ENCODE measurements at places on chromosomes 1 and 21.
A peak's percentile ranks its signal among the peaks of the same experiment; 100 is the strongest.

DNA sequence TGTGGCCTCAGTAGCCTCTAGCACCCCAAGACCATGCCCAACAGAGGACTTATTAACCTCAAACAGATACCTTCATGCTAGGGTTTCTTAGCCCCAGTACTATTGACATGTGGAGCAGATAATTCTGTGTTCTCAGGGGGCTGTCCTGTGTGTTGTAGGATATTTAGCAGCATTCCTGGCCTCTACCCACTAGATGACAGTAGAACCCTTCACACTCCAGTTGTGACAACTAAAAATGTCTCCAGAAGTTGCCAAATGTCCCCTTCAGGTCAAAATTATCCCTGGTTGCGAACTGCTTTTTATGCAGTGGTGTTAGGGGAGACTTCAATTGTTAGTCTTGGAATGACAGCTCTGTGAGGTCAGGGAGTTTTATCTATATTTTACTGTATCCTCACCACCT lies 8.1 kb downstream of the KAZN start:
- no peak for DNase-seq

DNA sequence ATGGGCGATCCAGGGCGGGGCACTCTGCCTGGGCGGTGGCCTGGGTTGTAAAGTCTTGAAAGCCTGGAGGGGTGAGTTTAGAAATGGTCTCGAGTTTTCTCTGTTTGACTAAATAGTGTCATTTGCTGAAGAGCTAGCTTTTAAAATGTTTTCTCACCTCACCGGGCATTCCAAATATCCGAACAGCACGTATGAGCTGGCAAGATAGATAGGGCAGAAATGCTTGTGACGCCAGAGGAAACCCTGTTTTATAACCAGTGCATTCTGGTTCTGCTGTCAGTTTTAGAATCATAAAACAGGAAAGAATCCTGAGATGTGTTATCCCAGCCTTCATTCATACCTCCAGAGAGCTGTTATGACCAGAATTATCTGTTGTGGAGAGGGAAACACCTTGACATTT lies 725 bp downstream of the RTCA start:
- DNase-seq, result no peak

DNA sequence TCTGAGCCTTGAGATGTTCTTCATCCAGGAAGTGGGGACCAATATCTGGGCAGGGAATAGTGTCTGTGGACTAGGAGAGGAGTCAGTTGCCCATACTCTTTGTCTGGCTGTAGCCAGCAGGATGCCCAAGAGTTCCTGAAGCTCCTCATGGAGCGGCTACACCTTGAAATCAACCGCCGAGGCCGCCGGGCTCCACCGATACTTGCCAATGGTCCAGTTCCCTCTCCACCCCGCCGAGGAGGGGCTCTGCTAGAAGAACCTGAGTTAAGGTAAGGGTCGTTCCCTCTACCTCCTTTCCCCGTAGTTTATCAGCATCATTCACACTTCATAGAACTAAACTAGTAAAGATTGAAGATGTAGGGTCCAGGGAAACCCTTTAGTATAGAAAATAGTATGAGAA lies 3.4 kb upstream of the PPOX start:
- DNase-seq, result no peak

DNA sequence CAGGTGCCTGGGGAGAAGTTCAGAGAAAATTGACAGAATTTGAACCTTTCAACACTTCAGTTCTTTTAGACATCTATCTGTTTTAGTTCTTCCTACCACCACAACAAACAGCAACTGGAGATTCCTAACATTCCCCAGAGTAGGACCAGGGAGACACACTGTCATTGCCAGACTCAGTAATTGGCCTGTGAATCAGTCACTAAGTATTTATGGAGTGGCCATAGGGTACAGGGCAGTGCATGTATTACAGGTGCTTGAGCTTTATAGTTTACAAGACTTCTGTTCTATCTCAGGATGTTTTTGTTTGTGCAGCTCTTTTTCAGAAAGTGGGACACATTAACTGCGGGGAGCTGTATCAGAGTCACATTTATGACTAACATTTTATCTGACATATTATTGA lies 1.7 kb downstream of the CDC14A start:
- no peak for DNase-seq

GRCh38 chr1:87816646-87817045 lies 488.0 kb downstream of the LMO4 start:
- DNase-seq, result no peak

DNA sequence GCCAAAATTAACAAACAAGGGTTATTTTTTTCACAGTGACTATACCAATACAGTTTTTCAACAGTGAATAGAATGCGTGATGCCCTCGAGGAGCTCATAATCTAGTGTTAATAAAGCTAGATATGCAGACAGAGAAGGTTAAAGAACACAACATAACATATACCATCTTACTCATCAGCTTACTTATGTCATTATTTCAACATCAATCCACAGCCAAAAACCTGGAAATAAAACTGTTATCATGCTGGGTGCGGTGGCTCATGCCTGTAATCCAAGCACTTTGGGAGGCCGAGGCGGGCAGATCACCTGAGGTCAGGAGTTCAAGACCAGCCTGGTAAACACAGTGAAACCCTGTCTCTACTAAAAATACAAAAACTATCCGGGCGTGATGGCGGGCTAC lies 6.1 kb downstream of the STX6 start:
- DNase-seq, result no peak

DNA sequence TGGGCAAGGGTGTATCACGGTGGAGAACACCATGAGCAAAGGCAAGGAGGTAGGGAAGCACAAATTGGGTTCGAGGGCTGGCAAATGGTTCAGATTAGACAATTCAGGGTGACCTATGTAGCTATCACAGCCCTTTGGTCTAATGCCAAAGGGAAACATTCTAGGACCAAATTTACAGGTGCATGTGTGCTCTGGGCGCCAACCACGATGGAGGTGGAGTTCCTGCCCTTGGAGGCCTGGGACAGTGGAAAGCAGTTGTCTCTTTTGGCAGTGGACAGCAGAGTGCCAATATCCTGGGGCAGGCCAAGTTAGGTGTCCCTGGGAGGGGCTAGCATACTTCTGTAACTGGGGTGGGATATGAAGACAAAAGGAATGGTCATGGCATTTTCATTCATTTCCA lies 40.1 kb downstream of the IGFN1 start:
- DNase-seq, result no peak

GRCh38 chr1:30748699-30749401 lies 8.7 kb downstream of the LAPTM5 start:
- no peak for DNase-seq

GRCh38 chr21:22762463-22762862 lies 1764.3 kb downstream of the NCAM2 start:
- no peak for DNase-seq

GRCh38 chr1:61391730-61392129 lies 309.4 kb downstream of the NFIA start:
- DNase-seq, result no peak

GRCh38 chr1:117610036-117610435 lies 4.2 kb downstream of the TENT5C start:
- DNase-seq, result no peak

DNA sequence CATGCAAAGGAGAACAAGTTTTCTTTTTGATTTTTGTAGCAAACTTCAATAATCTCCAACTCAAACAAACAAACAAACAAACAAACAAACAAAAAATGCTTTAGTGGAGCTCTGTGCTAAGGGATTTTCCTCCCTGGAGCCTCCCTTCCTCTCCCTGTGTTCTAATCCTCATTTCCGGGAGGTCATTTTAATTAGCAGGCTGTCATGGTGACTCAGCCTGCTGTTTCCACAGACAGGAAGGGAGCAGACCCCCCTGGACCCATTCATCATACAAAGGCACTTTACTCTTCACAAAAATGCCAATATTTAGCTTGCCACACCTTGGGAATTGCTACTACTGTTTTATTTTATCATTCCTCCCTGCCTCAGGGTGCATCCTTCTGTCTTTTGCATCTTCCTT lies 61.0 kb upstream of the SPATA6 start:
- no peak for DNase-seq

DNA sequence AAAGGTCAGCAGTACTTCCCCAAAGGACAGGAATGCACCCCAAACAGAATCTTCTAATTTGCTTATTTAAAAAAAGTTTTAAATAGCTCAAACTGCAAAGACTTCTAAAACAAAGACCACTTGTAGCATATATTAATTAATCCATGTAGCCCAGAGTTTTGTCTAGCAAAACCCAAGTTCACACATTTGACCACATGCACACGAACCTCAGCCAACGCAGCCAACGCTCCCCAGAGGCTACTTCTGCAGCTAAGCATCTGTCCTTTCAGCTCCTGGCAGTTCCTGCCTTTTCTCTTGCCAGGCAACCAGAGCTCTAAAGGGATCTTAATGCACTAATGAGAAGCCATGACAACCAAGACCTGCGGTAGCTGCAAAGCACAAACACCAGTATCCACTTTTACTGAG lies 89.6 kb downstream of the RERE start:
- no peak for DNase-seq

GRCh38 chr21:44869781-44870747 lies 3.4 kb downstream of the PTTG1IP start:
- DNase-seq, result peak; percentile 52

DNA sequence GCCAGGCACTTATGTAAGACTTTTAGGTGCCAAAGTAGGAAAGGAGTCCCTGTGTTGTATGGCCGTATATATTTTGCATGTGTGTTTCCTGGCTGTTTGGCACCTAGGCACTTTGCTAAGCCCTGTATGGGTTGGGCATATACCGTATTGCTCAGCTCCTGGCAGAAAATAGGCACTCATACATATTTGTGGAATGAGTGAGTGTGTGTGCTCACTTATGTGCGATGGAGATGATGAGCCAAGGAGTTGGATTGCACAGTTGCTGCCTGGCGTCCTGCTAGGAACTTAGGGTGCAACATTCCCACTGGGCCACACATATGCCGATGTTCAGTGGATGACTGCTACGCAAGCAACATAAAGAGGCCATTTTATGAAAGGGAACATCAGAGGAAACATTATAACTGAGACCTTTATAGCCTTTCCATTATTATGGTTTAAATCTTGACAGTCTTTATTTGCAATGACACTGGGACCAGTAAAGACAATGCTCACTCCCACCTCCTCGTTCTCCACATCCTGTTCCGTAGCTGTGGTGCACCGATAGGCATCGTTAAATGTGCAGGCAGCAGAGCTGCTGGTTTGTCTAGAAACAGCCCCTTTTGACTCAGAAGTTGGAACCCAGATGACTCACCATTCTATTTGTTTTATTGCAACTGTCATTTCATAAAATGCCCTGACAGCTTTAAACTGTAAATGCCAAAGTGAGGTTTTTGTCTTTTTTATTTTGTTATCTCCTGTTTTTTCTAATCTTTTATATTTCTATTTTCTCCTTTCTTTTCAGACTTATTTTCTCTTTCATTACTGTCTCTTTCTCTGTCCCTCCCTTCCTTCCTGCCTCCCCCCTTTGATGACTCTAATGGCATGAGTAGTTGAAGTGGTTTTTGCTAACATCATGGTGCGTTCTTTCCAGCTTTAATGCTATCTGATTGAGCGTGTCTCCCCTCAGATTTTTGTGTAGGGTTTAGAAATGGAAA lies 36.1 kb downstream of the PEX14 start:
- peak; percentile 83 for DNase-seq

DNA sequence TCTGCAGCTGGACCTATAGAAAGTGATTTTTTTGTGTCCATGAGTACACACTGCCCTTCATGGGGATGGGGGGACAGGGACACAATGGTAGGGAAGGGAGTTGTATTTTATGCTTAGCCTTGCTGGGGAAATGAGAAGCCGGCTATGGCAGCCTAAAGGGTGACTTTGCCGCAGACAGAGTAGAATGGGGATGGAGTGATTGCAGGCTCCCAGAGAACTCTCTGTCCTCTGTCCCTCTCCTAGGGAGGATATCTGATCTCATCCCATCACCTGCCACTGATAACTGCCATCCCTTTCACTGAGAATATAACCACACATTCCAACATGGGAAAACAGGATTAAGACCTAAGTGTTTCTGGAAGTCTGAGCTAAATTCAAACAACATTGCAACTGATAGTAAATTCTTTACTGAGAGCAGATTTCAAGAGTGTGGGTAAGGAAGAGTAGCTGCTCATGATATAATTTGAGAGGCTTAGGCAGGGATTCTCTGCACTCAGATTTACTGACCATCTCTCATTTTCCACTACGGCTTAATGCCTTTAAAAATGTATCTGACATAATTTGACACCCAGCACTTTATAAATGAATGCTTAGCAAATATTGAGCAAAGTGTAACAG lies 13.9 kb downstream of the SH2D1B start:
- DNase-seq, result no peak

DNA sequence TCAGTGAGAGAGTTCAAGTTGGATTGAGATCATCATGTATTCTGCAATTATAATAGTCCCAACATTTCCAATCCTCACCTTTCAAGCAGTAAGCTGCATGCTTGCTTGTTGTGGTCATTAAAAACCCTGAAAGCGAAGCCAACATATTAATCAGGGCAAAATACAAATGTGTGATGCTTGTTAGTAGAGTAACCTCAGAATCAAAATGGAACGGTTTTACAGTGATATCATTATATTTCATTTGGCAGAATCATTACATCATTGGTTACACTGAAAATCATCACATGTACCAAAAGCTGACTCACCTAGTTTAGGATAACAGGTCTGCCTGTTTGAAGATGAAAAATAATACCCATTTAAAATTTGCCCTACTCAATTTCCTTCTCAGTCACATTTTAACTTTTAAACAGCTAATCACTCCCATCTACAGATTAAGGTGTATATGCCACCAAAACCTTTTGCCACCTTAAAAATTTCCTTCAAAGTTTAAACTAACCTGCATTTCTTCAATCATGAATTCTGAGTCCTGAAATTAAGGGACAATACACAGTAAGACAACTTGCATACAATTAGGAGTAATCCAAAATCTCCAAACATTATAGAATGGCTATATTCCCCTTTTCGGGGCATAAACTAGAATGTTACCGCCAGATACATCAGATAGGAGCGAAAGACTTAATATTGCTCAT lies 3.5 kb downstream of the GAS5 start:
- peak; percentile 35 for DNase-seq

DNA sequence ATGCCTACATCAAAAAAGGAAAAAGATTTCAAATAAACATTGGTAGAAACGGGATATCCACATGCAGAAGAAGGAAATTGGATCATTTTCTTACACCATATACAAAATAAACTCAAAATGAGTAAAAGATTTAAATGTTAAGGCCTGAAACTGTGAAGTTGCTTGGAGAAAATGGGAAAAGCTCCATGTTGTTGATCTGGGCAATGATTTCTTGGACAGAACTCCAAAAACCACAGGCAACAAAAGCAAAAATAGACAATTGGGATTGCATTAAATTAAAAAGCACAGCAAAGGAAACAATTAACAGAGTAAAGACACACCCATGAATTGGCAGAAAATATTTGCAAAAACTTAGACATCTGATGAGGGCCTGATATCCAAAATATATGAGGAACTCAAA lies 105.2 kb upstream of the APP start:
- no peak for DNase-seq

GRCh38 chr21:44532712-44533111 lies 7.3 kb downstream of the KRTAP10-1 start:
- DNase-seq, result no peak

- no peak for DNase-seq
These were observed 12.1 kb upstream of the FAM43B start for GRCh38 chr1:20540281-20540680.

DNA sequence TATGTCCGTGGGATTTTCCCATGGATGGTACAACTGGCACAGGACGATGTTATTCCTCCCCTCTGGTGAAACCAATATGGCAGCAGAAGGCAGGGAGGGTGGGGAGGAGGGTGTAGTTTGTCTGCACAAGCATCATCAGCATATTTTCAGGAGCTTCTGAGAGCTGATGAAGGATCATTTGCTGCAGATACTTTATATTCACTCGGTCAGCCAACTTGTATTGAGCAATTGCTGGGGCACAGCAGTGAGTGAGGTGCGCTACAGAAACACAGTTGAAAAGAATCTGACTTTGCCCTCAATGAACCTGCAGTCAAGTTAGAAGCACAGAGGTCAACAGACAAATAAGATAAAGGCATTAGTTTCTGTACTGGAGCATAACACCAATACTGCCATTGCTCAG lies 13.0 kb downstream of the PKP1 start:
- DNase-seq, result no peak
